ENCODE measurements at places on chromosomes 7 and 10.

DNA sequence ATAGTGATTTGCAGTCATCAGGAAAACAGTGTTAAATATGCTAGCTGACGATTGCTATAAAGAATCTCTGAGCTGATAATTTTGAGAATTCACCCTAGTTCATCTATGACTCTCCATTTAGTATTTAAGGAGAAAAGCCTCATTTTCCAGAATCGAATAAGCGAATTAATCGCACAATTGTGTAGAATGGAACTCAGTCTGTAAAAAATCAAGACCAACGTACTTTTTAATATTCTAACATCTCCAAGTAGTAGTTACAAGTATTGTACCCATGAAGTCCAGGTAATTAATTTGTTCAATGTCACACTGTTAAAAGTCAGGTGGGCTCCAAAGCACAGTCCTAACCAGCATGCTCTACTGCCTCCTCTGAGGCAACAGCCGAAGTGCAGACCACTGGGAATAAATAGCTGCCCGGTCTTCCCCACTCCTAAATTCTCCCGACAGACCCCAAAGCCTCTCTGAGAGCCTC lies 380 bp upstream of the AGBL3 start:
- no peak for DNase-seq

DNA sequence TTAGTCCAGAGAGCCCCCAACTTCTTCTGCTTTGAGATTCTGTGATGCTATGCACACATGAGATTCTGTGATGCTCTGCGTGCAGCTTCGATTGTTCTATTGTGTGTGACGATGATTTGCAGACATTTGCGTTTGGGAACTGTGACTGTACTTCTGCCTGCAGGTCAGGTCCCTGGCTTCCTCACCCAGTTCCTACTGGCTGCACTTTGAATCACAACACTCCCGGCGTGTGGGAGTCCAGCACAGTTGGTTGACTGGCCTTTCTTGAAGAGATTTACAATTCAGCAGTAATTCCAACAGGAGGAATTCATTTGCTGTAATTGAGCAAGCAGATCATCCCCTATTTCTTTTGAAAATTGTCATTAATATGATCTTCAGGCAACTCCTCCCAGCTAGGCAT lies 252.2 kb upstream of the YAE1 start:
- DNase-seq: no peak

DNA sequence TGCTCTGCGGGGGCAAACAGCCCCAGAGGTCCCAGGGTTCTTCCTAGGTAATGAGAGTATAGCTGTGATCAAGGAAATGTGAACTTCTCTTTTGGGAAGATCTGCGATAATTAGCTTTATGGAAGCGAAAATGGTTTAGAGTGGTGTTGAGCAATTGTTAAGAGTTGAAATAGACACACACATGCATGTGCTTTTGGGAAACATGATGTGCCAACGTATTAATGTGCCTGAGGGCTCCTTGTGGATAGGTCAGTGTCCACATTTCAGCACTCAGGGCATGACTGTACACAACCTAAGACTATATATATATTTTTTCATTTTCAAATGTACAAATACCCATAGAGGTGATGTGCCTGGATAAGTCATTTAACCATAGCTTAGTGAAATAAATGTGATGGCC lies 67.0 kb downstream of the GSDME start:
- no peak for DNase-seq

DNA sequence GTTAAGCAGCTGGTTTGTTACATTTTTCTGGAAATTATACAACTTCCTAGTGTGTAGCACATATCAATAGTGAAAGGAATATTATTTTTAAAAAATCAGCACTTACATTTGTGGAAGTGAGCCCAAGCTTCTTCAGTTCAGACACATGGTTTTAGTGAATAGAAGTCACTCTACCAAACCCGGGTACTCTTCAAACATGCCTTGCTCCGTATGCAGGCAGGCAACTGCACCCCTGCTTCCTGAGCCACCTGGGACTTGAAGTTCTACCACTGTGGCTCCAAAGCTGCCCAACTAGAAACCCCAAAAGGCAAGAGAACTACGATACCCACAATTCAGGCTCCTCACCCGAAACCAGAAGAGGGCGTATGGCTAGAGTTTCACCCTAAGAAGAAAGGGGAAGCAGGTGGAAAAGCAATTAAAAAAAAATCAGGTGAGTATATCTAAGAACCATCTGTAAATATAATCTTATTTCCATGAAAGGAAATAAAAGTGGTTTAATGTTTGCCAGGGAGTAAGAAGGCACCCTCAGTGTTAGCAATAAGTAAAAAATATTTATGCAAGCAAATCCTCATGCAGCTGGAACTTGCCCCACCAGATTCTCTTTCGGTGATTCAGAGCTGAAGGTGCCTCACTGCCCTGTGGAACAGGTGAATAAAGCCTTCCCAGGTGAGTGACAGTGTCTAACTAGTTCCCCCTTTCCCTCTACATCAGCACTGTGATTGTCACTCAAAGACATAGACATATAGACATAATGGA lies at the start of gene MACC1:
Gene MACC1 (minus strand): TSS at position 192 of the 756 bp plus-strand sequence. CDS start 55,522 bp downstream, outside the sequence.
- no peak for DNase-seq

- DNase-seq: no peak
Observed at GRCh38 chr10:103042908-103043307, 124.8 kb downstream of the CNNM2 start.

DNA sequence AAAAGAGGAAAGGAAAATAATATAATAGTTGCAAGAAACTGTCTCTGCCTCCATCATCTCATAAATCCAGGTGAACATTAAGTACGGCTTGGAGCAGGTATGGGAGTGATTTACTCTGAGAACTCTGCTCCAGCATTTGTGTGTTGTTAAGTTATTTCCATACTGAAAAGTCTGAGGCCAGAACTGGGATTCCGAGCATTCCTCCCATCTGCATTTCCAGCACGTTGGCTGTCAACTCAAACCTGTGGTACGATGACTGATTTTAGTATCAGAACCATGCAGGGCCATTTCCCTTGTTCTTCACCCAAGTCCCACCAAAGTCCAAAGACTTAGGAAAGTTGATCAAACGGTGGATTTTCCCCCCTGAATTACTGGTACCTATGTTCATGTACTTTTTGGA lies 104.9 kb downstream of the CREB5 start:
- DNase-seq: no peak

DNA sequence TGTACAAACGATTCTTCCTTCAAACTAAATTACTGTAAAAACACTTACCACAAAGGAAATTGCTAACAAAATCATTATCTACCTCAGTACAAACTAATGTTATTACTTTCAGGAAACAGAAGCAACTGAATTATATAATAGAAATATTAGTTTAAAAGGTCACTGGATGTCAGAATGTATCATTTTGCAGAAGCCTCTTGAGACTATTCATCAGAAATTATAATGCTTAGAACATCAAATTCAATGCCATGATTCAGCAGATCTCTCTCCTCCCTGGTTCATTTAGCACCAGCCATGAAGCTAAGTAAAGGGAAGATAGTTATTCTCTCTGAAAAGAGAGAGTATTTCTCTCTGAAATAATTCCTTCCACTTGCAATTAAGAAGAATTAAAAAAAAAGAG lies 223.3 kb downstream of the IMMP2L start:
- DNase-seq: no peak

Data from fibroblast of the aortic adventitia (primary cell).